Activated CD8-positive, alpha-beta T cell treated with anti-CD3 and anti-CD28 coated beads, Interleukin-2, amount 10 ng/mL, durations not matched to agents 7 days and 5 days (primary cell): ENCODE measurements at places on chromosomes 5 and 9.

DNA sequence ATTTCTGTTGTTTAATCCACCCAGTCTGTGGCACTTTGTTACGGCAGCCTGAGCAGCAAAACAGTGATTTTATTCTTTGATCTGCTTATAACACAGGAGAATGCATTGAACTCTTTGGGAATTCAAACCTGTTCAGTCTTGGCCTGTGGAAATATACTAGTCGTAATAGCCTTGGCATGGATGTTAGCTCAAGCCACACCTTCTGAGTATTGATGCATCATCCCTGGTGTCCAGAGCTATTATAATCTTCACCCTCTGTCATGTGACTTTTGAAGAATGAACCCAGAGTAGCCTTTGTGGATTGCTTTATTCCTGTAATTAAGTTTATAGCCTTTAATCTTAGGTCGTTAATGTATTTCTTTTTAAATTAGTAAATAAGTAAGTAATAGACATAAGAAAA is 50.8 kb upstream of the TEX48 start:
- no peak for DNase-seq

DNA sequence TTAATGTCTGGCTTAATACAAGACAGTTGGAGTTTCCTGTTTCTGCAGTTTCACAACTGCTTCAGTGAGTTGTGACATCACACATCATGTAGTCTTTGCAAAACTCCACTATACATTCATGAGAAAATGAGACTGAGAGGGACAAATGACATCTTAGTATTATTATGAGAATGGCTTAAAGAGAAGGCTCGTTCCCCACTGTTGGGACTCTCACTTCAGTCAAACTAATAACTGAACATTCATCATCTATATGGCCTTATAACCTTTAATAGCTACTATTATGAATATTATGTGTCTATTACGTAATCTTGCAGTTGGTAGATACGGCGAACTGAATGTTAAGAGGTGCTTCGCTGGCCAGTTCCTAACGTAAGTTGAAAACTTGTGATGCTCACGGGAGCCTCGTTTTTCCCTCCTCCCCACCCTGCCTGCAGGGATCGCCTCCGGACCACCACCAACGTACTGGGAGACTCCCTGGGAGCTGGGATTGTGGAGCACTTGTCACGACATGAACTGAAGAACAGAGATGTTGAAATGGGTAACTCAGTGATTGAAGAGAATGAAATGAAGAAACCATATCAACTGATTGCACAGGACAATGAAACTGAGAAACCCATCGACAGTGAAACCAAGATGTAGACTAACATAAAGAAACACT is 79.4 kb downstream of the SLC1A3 start:
- no peak for DNase-seq

- no peak for DNase-seq
Observed at GRCh38 chr5:4205398-4205797, 609.8 kb downstream of the IRX1 start.

- DNase-seq = peak; percentile 85
Observed at GRCh38 chr5:172716796-172717313, 54.1 kb downstream of the DUSP1 start.

GRCh38 chr5:167585184-167585583 is 706.3 kb upstream of the WWC1 start:
- no peak for DNase-seq

DNA sequence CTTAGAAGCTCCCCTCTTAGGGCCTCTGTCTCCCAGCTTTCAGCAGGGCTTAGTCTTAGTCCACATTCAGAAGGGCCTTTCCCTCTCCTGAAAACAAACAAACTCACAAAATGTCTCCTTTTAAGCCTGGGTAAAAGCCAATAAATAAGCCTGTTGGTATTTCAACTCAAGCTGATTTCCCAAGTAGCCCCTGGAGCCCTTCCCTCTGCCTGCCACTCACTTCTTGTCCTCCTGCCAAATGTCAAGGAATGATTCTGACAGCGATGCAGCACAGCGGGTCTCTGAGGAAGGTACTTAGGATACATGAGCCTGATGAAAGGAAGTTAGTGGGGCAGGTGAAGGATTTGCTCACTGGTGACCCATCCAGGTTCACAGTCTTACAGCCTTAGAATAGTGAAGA is 210.5 kb downstream of the PJA2 start:
- DNase-seq = no peak

GRCh38 chr5:148393390-148393741 is 9.6 kb downstream of the FBXO38 start:
- no peak for DNase-seq

- no peak for DNase-seq
Observed at GRCh38 chr5:111574311-111574710, 62.0 kb upstream of the STARD4 start.

DNA sequence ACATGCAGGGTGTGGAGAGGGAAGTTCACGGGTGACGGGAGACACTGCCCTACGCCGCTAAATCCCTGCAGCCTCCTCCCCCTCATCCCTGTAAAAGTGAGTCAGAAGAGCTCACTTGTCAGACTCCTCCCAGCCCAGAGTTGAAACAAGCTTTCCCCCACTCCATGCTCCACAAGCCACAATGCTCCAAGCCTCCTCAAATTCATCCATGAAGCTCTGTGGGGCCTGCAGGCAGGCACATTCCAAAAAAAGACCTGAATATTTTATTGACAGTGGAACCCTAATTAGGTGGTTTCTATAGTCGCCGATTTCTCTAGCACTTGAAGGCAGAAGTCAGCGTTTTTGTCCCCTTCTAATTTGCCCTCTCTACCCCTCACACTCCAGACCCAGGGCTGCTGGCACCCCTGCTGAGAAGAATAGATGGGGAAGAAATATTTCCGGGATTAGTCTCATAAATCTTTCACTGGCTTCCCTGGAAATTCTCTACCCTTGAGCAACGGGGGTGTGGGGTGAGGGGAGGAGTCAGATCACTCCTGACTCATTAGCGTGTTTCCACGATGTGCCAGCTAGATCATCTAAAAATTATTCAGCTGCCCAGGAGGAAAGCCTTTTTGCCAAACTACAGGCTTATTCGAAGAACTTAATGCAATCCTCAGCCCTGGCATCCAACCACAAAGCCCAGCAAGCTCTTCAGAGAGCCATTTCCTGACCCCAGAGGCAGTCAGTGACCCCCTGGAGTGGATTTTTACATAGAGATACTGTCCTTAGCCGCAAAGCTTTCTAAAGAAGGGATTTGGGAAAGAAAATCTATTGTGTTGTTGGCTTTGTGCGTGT is 97.1 kb downstream of the ENC1 start:
- no peak for DNase-seq

DNA sequence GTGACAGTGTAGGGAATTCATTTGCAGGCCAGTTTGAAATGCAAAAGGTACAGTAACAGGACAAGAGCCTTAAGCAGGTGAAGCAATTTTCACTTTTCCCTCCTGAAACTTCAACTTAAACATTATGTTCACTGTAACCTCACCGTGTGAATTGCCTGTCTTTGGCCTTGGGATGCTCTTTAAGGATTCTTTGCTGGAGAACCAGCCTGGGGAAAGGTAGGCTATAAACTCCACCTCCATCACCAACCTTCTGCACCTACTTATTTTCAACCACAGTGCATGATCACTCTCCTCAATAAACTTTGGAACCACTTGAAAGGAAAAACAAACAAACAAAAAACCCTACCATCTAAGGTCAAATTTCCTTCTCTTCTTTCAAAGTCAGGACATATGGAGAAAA is 300.5 kb downstream of the TLE1 start:
- no peak for DNase-seq

DNA sequence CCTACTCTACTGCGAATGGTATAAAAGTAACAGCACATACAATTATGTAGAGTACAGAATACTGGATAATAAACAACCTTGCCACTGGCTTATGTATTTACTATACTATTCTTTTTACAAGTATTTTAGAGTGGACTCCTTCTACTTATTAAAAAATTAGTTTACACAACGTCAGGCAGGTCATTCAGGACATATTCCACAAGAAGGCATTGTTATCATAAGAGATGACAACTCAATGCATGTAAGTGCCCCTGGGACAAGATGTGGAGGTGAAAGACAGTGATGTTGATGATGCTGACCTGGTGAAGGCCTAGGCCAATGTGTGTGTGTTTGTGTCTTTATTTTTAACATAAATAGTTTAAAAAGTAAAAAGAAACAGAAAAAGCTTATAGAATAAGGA is 421.7 kb downstream of the CDH12 start:
- DNase-seq = no peak

DNA sequence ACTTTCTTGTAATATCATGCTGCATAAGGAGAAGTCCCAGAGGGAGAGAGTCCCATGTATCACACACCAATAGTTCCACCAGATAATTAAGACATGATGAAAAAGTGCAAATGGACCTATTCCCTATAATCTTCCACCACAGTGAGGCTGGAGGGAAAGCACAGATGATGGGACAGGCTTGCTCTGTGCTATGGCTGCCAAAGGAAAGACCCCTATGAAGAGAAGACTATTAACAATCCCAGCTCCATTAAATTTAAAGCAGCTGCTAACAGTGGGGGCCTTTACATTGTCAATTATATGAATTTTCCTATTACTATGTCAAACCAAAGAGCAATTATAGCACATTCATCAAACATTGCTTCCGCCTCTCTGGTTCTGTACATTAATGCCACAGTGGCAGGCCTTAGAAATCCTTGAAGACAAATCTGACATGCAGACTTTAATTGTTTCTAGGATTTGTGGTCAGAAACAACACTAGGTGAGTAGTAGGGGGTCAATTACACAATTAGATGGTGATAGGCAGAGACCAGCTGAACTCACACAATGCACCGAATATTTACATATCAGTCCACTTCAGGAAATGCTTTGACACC is 551.3 kb downstream of the TLE1 start:
- no peak for DNase-seq

DNA sequence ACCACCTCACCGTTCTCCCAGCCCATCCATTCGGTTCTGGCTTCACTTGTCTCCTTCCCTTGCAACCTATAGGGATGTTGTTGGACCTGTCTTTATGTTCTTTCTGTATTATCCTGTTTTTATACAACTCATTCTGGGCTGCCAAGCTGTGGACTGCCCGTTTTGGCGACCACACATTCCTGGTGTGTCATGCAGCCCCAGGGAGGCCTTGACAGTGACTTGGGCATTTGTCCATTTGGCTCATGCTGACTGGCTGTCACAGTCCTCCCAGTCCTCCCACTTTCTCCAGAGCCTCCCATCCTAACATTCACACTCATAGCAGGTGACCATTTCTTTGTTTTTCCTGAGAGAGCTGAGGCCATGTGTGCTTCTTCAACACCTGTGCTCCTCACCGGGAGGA is 136.4 kb downstream of the SLF1 start:
- no peak for DNase-seq

DNA sequence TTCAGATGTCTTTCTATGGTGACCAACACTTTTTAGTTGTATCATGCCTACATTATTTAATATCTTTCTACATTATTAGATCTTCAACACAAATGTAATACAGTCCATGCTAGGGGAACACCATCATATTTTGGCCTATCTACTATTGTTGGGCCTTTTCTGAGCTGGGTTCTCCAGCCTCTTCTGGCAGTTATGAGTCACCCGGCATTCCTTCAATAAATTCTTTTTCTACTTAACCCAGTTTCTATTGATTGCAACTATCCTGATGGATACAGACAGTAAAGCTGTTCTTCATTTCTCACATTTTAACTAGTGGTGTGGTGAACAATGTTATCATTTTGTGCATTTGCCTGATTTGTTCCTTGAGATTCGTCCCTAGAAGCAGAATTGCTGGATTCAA is 529.3 kb downstream of the BNC2 start:
- no peak for DNase-seq

- DNase-seq = no peak
Observed at GRCh38 chr9:107214381-107214780, 68.7 kb upstream of the RAD23B start.

- DNase-seq = no peak
Observed at GRCh38 chr5:33939556-33940262, 3.5 kb downstream of the RXFP3 start.

- peak; percentile 57 for DNase-seq
Observed at GRCh38 chr5:1004461-1005248, 3.9 kb upstream of the NKD2 start.

DNA sequence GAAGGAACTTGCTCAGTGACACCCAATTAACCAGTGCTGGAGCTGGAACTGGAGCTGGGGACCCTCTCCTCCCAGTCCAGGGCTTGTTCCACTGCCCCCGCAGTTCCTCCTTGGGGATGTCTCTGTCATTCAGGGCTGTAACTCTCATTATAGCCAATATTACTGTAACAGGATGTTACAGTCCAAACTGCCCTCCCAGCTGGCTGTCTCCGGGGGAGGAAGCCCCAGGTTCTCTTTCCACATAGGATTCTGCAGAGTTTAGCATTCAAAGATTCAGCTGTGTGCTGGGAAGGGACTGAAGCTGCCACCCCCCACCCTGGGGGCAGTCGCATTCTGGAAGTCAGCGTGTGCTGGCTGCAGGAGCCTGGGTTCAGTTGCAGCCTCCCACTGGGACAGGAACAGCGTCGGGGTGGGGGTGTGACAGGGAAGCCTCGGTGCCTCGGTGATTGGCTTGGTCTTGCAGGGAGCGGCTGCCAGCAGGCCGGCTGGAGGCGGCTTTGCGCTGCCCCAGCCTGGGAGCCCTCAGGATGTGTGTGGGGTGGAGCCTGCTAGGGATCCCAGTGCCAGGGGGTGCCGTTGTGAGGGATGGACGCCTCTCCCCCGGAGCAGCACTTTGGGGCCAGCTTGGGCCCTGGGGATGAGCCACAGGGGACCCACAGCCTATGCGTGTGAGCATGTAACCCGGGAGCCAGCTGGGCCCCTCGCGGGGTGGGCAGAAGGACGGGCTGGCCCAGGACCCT is 101.1 kb downstream of the RGS3 start:
- no peak for DNase-seq

- DNase-seq = no peak
Observed at GRCh38 chr9:108081112-108081511, 591.5 kb upstream of the KLF4 start.

DNA sequence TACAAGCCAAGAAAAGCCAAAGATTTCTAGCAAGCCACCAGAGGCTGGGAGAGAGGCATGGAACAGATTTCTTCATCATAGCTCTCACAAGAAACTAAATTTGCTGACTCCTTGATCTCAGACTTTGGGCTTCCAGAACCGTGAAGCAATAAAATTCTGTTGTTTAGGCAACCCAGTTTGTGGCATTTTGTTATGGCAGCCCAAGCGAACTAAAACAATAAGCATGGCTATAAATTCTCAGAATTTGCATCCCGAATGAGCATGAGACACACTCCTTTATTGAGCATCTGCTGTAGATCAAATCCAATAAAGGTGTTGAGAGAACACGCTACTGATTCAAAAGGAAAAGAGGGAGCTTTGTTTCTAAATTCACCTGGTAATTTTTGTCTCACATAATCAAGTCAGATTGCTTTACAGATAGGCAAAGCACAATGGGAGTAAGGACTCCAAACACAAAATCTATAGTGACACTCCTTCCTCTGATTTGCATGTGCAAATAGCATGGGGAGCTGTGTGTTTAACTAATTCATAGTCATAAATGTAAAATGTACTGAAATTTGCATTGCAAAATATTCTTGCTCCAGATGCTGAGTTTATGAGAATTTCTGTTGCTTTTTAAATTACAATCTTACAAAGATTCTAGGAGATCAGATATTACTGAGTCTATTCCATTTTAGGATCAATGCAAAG is 308.7 kb downstream of the MED10 start:
- DNase-seq = no peak
